CD4-positive, alpha-beta T cell (primary cell): ENCODE measurements at places on chromosomes 11 and 22. TPM values are rescaled to one million over a fixed set of nuclear protein-coding genes. Genes with fewer than 3 reads are reported as not detected.

GRCh38 chr11:109862835-109863234 lies 230.4 kb upstream of the ZC3H12C start:
- H3K4me1 ChIP-seq = no peaks in the 10 kb centered on the region
- no peaks in the 10 kb centered on the region for H3K27me3 ChIP-seq
- no peak overlapping the region for H3K27ac ChIP-seq
- no peaks in the 10 kb centered on the region for H3K36me3 ChIP-seq
- no peak overlapping the region for H3K4me3 ChIP-seq
- DNase-seq = no peak

DNA sequence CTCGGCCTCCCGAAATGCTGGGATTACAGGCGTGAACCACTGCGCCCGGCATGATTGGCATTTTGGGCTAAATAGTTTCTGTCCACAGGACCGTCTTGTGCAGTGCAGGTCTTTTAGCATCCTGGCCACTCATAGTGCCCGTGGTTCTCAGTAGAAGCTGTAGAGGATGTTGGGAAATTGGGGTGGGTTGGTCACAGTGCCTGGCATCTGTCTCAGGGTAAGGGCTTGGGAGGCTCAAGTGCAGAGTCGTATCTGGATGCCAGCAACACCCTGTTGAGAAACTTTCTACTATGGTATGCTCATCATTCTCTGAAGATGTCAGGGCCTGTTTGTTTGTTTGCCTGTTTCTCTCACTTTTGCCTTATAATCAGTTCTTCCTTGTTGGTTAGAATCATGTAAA lies 21.9 kb downstream of the UBE2L3 start:
- peaks cover 55% of the 10 kb centered on the region for H3K4me1 ChIP-seq
- DNase-seq = no peak
- H3K4me3 ChIP-seq = no peak overlapping the region
- no peak overlapping the region for H3K27ac ChIP-seq
- H3K36me3 ChIP-seq = peaks cover 48% of the 10 kb centered on the region

- H3K27ac ChIP-seq = no peak overlapping the region
- H3K4me1 ChIP-seq = no peaks in the 10 kb centered on the region
- H3K27me3 ChIP-seq = no peaks in the 10 kb centered on the region
- no peaks in the 10 kb centered on the region for H3K36me3 ChIP-seq
- no peak overlapping the region for H3K4me3 ChIP-seq
These were observed 267.6 kb upstream of the DDI1 start for GRCh38 chr11:103768816-103769215.

DNA sequence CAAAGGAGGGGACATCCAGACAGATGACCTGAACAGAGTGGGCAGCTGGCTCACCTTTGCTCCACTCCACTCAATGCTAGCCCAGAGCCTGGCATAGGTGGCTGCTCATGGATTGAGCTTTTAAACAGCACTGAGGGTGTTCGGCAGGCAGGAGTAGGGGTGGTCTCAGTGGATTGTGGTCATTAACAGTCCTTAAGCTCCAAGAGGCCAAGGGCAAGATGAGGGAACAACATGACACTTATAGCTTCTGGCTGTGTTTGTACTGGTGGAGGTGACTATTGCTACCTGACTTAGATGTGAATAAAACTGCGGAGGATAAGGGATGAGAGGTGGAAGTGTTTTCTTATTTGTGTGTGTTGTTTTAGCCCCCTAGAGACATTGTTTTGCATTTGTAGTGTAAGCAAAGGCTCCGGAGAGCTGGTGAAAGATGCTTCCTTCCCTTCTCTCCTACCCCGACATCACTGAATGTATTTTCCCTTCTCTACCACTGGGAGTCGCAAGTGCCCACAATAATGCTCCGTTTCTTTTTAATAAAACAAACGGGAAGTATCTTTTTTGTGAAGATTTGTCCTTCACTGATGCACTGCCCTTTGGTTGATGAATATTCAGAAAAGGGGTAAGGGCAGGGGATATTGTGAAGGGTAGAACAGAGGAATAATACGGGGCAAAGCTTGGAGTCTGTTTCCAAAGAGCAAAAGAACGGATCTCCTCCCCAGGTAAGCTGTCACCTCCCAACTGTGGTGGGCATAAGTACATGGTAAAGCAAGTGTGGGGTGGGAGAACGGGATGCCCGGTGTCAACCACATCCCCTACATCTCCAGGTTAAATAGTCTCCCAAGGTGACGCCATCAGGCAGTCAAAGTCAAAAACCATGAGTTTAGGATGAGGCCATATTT lies 27.5 kb upstream of the MTNR1B start:
- H3K4me1 ChIP-seq = no peaks in the 10 kb centered on the region
- H3K27me3 ChIP-seq = peaks cover 3% of the 10 kb centered on the region
- no peak overlapping the region for H3K4me3 ChIP-seq

- H3K27ac ChIP-seq = no peak overlapping the region
- peaks cover 21% of the 10 kb centered on the region for H3K4me1 ChIP-seq
- no peak for DNase-seq
- H3K36me3 ChIP-seq = no peaks in the 10 kb centered on the region
These were observed 17.5 kb upstream of the CD3E start for GRCh38 chr11:118287006-118287405.

- H3K4me3 ChIP-seq = no peak overlapping the region
- no peak for DNase-seq
- H3K27me3 ChIP-seq = no peaks in the 10 kb centered on the region
- no peak overlapping the region for H3K27ac ChIP-seq
- peaks cover 11% of the 10 kb centered on the region for H3K4me1 ChIP-seq
These were observed 48.5 kb downstream of the PACSIN2 start for GRCh38 chr22:42966497-42966896.

- H3K4me1 ChIP-seq = peaks cover 71% of the 10 kb centered on the region
- H3K4me3 ChIP-seq = no peak overlapping the region
- H3K27ac ChIP-seq = no peak overlapping the region
- DNase-seq = no peak
- H3K36me3 ChIP-seq = no peaks in the 10 kb centered on the region
These were observed 3.6 kb downstream of the TNNI2 start for GRCh38 chr11:1842149-1843097.

DNA sequence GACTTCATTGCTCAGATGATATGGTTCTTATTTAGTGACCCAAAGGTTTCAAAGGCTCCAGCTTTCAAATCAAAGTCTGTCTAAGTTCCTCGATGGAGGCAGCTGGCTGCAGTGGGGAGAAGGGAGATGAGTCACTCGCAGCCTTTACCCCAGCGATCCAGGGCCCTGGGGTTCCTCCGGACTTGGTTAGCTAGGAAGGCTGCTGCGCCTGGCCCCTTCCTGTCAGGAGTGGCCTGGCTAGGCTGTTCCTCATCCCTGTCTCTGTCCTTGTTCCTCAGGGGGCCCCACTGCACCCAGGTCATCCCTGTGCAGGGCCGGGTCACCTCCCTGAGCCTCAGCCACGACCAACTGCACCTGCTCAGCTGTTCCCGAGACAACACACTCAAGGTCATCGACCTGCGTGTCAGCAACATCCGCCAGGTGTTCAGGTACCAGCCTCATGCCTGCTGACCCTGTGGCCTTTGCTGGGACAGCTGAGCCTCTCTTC lies 13.9 kb downstream of the ATG16L2 start:
- no peak for DNase-seq
- no peak overlapping the region for H3K4me3 ChIP-seq
- H3K27ac ChIP-seq = peak overlapping the region; percentile 22
- H3K4me1 ChIP-seq = peaks cover 24% of the 10 kb centered on the region
- no peaks in the 10 kb centered on the region for H3K27me3 ChIP-seq

DNA sequence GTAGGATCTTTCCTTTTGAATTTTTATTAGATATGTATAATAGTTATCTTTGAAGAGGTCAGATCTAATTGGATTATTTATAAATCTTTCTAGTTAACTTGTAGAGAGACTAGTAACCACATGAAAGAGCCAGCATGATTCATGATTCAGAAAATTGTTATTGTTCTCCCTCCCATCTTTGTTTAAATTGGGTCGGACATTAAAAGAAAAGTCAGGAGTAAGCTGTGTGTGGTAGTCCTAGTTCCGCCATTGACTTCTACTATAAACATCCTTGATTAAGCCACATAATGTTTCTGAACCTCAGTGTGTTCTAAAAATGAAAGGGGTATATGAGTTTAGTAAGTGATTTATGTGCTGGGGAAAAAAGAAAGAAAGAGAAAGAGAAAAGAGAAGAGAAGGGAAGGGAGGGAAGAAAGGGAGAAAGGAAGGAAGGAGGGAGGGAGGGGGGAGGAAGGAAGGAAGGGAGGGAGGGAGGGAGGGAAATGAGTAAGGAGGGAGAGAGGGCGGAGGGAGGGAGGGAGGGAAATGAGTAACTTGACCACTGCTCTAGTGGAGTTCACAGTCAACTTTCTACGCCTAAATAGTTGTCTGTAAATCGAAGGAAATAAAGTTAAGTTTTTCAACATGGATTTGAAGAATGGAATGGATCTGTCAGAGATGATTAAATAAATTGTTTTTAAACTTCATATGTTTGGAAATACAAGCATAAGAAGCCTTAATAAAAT lies 32.9 kb downstream of the SIK2 start:
- DNase-seq = no peak
- peaks cover 4% of the 10 kb centered on the region for H3K36me3 ChIP-seq
- H3K27ac ChIP-seq = no peak overlapping the region
- no peaks in the 10 kb centered on the region for H3K4me1 ChIP-seq
- H3K4me3 ChIP-seq = no peak overlapping the region

GRCh38 chr22:46355369-46355995 lies 20.0 kb downstream of the TRMU start:
- H3K36me3 ChIP-seq = peaks cover 58% of the 10 kb centered on the region
- DNase-seq = peak; percentile 48
- H3K4me3 ChIP-seq = no peak overlapping the region
- no peak overlapping the region for H3K27ac ChIP-seq
- peaks cover 3% of the 10 kb centered on the region for H3K4me1 ChIP-seq

DNA sequence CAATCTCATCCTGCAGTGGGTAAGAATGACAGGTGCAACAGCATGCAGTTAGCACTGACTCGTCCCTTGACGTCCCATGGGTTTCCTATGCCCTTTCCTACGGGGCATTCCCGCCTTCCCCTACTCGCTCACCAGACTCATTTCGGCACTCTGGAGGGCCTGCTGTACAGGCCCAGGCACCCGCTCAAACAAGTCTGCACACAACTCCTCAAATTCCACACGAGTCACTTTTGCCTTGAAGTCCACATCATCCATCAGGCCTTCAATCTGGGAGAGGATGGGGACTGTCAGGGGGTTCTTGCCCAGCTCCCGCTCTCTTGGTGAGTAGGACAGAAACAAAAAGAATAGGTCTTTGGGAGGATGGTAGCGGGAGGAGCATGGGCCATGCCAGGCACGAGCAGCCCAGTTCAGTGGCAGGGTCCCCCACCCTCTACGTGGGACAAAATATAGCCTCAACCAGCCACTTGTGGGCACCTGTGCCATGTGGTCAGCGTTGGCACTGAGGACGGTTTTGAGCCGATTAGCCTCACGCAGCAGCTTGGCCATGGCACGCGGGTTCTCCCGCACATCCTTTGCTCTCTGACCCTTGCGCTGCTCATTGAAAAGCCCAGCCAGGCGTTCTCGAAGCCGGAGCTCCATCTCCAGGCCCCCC lies 4.7 kb downstream of the HYOU1 start:
- H3K27me3 ChIP-seq = no peaks in the 10 kb centered on the region
- no peak for DNase-seq
- no peak overlapping the region for H3K27ac ChIP-seq
- H3K36me3 ChIP-seq = peaks cover 83% of the 10 kb centered on the region
- H3K4me1 ChIP-seq = peaks cover 32% of the 10 kb centered on the region
- H3K4me3 ChIP-seq = no peak overlapping the region

GRCh38 chr11:120335908-120336640 lies at the start of gene ARHGEF12:
Gene ARHGEF12 (plus strand): TSS chr11:120336413. CDS start chr11:120337244, 831 bp downstream.
- H3K36me3 ChIP-seq = no peaks in the 10 kb centered on the region
- H3K27ac ChIP-seq = no peak within 1 kb of the TSS
- H3K4me1 ChIP-seq = peaks cover 26% of the 10 kb centered on the region
- H3K27me3 ChIP-seq = peaks cover 53% of the 10 kb centered on the region
- peak; percentile 85 for DNase-seq

- no peaks in the 10 kb centered on the region for H3K4me1 ChIP-seq
- H3K36me3 ChIP-seq = peaks cover 10% of the 10 kb centered on the region
- no peak overlapping the region for H3K4me3 ChIP-seq
- no peak for DNase-seq
- no peaks in the 10 kb centered on the region for H3K27me3 ChIP-seq
These were observed 155.7 kb downstream of the CWF19L2 start for GRCh38 chr11:107301878-107302277.

- H3K4me1 ChIP-seq = no peaks in the 10 kb centered on the region
- no peak overlapping the region for H3K27ac ChIP-seq
These were observed 210.4 kb upstream of the PITPNB start for GRCh38 chr22:28129319-28129962.

- no peaks in the 10 kb centered on the region for H3K27me3 ChIP-seq
- DNase-seq = no peak
- no peak overlapping the region for H3K4me3 ChIP-seq
- peak overlapping the region; percentile 82 for H3K27ac ChIP-seq
- H3K36me3 ChIP-seq = peaks cover 42% of the 10 kb centered on the region
- peaks cover 70% of the 10 kb centered on the region for H3K4me1 ChIP-seq
These were observed 37.6 kb downstream of the TPBGL start for GRCh38 chr11:75277991-75278790.

DNA sequence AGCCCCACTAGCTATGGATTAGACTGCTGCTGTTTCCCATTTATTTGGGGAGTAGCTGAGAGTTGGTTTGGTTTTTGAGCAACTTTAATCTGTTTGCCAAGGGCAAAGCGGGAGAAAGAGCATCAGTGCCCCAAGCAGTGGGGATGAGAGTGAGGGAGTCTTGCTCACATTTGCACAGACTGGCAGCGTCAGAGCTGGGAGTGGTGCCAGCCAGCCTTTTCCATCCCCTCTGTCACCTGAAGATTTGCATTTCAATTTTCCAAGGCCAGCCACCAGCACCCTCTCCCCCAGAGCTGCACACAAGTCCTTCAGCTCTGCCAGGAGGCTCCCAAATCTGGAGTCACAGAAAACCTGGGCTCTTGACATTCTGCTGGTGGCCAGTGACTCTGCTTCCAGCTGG lies 21.0 kb upstream of the UVRAG start:
- no peak for DNase-seq
- no peak overlapping the region for H3K27ac ChIP-seq
- no peaks in the 10 kb centered on the region for H3K4me1 ChIP-seq
- no peaks in the 10 kb centered on the region for H3K36me3 ChIP-seq

- H3K27me3 ChIP-seq = no peaks in the 10 kb centered on the region
- no peaks in the 10 kb centered on the region for H3K36me3 ChIP-seq
- H3K4me3 ChIP-seq = no peak overlapping the region
These were observed 49.6 kb downstream of the CNTF start for GRCh38 chr11:58671983-58672633.

Gene RBMXL2
- total RNA-seq = 0.14 TPM

Gene GLB1L2
- total RNA-seq = 0.59 TPM

Gene MPZL2
- 0.95 TPM for total RNA-seq

Gene CCDC15
- total RNA-seq = 0.89 TPM

Gene GAL
- not detected for total RNA-seq

Gene DCHS1
- total RNA-seq = 9.7 TPM

Gene PRPF19
- total RNA-seq = 67.3 TPM
